ENCODE measurements at places on chromosomes 5 and 9.

DNA sequence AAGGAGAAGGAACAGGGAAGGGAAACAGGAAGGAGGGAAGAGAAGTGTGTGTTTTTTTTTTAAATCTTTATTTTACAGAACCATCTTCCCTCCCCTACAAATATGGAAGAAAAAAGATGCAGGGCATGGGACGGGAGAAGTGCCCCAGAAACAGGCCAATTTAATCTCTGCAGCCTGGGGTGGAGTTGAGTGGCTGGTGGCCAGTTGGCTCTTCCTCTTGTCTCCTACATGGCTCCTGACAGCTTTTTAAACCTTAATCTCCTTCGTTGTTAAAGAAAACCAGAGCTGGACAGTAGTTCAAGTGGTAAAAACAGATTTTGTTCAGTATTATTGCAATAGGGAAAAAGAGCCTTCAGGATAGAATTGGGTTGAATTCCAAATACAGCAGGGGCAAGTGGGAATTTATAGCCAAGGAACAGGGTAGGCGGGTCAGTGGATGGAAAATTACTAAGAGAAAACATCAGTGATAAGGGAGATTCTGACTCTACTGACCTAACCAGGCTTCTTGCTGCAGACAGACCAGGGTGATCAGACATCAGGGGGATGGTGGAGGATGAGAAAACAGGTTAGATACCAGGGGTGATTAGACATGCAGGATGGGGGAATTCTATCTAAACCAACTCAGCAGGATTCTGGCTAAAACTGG, 125.1 kb upstream of the CLINT1 start:
- DNase-seq = no peak

- no peak for DNase-seq
Observed at GRCh38 chr5:61273279-61273975, 58.6 kb upstream of the ZSWIM6 start.

DNA sequence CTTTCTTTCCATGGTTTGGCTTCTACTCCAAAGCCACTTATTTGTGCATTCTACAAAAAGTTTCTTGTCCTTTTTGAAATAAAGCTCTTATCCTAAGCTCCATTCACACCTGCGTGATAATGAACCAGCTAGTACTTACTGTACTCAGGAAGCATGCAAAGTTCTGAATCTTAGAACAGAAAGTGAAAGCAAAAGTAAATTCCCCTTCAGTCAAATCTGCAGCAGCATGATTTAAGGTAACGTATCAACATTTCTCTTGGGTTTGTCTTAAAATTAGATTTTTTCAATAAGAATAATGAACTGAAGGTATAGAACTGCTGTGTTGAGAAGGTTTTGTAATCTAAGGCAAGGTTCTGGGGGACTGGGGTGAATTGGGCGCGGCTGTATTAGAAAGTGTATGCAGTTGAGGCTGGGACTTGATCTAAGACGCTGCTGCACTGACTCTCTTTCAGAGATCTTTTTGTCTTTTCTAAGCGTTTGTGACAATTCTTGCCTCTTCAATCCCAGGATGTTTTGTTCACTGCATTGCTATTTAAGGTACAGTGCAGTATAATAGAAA, at the start of gene ERAP2:
ERAP2 (plus strand) TSS at position 209 of the 559 bp plus-strand sequence. CDS start 3,186 bp downstream, outside the sequence.
- no peak for DNase-seq

- no peak for DNase-seq
Observed at GRCh38 chr9:107029146-107029545, 166.2 kb downstream of the ZNF462 start.

DNA sequence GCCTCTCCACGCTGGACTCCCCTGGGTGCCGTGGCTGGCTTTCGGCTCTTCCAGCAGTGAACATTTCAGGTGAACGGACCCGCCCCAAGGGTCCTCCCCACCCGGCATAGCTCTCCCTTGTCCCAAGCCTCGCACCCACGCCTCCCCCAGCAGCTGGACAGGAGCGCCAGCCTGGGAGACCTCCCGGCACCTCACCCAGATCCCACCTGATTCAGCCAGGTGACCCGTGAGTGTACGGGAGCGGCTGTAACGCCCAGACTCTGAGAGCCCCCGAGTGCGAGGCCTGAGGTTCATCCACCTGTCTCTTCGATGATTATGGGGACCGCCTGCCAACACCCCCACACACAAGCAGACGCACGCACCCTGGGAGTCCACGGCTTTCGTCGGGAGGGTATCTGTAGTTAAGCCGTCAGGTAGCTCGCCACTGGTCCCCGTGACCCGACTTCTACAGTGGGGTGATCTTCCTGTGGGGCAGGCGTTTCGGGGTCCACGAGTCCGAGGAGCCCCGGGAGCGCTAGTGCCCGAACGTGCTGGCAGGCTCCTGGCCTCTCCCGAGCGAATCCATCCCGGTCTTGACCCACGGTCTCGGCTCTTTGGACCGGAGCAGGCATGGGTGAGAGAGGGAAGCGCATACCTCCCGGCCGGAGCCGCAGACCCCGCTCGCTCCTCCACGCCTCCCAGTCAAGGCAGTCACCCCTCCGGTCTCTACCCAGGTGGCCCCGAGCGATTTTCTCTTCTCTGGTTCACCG, 14.9 kb downstream of the TRIM7 start:
- no peak for DNase-seq

DNA sequence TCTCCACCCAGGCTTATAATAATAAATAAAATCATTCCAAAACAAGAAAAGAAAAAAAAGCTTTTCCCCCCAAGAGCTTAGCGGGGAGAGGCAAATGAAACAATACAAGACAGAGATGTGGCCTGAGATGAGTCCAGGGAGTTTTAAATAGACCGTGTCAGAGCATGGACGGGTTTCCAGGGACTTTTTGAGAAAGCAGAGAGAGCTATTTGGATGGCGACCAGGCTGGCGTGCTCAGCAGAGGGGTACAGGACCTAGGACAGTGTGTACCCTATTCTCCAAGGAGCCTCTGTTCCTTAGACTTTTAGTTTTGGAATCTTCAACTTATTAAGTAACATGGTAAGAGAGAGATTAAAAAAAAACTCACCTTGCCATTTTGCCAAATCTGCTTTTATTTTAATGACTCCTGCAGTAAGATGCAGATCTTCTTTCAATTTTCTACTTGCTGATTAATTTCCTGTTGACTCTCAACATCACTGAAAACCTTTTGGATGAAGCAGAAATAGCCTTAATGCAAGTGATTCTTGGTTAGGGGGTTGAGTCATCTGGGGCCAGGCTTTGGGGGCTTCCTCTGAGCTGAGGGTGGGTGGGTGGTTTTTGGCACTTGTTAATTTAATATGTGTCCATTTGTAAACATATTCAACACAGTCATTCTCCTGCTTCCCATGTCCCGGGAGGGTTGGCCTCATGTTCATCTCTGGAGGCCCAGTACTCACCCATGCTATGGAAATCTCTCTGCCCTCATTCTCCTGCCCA, 49.6 kb upstream of the OSMR start:
- no peak for DNase-seq

- no peak for DNase-seq
Observed at GRCh38 chr5:1931604-1932231, 49.0 kb upstream of the IRX4 start.

- no peak for DNase-seq
Observed at GRCh38 chr5:14257995-14258403, 114.9 kb downstream of the TRIO start.

DNA sequence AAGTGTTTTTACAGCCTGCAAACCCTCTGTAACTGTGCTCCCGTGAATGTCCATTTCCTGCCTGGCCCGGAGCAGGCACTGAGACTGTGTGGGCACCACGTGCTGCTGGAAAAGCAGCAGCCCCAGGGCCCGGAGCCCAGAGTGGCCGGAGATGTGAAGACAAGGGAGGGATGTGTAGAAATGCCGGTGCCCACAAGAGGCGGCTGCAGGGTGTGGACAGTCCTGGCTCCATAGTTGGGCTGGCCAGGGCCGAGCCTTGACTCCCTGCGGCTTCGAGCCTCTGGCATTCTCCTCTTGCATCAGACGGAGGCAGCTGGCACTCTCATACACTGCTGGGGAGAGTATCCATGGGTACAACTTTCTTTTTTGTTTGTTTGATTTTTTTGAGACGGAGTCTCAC, 13.2 kb upstream of the GFPT2 start:
- DNase-seq = no peak

DNA sequence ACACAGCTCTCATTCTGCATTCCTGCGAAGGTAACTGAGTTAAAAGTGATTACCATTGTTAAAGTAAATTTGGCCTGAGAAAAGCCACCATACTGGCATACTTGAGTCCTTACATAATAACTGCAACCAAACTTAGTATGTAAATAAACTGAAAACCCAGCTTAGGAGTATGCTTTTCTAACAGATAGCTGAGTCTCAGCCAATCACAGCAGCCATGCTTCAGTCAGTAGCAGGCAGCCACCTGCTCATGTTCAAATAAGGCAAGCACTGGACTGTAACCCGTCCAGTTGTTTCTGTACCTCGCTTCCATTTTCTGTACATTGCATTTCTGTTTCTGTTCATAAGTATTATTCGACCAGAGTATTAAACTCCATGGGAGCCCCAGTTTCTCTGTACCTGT, 58.6 kb downstream of the GCNT4 start:
- no peak for DNase-seq

- no peak for DNase-seq
Observed at GRCh38 chr5:76625087-76625815, 2.0 kb upstream of the F2RL2 start.

DNA sequence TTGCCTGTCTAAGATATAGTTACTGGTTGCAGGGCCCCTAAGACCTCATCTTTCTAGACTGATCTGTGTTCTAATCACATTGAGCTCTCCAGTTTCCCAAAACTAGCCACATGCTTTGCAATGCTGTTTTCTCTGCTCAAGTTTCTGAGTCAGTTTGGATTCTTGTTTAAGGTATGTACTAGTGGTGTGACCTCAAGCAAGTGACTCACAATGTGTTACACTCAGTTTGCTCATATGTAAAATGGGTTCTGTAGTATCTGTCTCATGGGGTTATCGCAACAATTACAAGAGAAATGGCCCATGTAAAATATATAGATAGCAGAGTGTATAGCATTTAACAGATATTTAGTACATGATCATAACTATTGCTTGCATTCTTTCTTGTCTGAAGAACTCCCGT, 153.1 kb upstream of the ELL2 start:
- no peak for DNase-seq

DNA sequence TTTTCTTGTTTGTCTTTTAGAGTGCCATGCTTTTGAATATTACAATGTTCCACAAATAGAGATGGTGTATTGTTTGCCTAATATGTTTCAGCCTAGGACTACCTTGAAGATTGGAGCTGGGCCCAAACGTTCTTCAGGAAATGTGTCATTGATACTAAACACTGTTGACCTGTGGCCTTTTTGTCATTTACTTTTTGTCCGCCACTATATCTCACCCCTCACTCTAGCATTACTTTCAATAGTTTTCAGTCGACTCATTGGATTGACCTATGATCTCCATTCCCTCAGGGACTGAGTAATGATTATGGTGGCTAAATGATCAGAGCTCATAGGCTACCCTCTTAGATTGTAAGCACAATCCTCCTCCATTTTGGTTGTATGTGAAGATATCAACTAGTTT, 115.8 kb downstream of the NUDT12 start:
- no peak for DNase-seq

GRCh38 chr5:160438316-160439204, 16.9 kb downstream of the PTTG1 start:
- DNase-seq = no peak

DNA sequence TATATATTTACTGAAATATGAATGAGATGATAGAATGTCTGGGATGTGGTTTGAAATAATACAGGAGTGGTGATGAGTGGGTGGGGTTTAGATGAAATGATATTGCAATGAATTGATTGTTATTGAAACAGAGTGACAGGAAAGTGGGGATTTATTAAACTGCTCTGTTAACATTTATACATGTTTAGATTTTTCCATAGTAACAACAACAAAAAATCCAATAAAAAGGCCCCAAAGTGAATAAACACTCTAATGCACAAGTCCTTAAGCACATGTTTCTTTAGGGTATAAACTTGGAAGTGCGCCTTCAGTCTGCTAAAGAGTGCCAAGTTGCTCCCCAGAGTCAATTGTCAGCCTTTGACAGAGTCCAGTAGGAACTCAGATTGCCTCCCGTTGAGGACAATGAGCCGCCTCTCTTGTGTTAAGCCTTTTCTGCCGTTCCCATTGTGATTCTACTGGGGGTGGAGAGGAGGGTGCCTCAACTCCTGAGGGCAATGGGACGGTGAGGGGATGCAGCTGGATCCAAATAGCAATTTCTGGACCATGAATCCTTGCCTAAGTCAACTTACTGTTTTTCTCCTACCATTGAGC, 112.3 kb downstream of the SLC28A3 start:
- no peak for DNase-seq

- no peak for DNase-seq
Observed at GRCh38 chr5:151692312-151692711, 5.6 kb upstream of the SPARC start.

GRCh38 chr5:38265546-38266179, 7.3 kb downstream of the EGFLAM start:
- DNase-seq = no peak

- no peak for DNase-seq
Observed at GRCh38 chr5:17180864-17181723, 36.3 kb upstream of the BASP1 start.

GRCh38 chr5:170070556-170071412, 34.9 kb upstream of the FOXI1 start:
- DNase-seq = no peak

GRCh38 chr5:10140195-10140973, 109.3 kb downstream of the ATPSCKMT start:
- DNase-seq = no peak

- DNase-seq = no peak
Observed at GRCh38 chr5:124580512-124580911, 165.9 kb downstream of the ZNF608 start.

- no peak for DNase-seq
Observed at GRCh38 chr9:137688725-137689124, 69.9 kb downstream of the EHMT1 start.

- no peak for DNase-seq
Observed at GRCh38 chr5:131747180-131748105, 49.4 kb downstream of the FNIP1 start.

- no peak for DNase-seq
Observed at GRCh38 chr5:4361753-4362152, 766.1 kb downstream of the IRX1 start.

GRCh38 chr5:13658761-13659160, 285.7 kb downstream of the DNAH5 start:
- no peak for DNase-seq

GRCh38 chr9:88922091-88922490, 69.2 kb upstream of the S1PR3 start:
- no peak for DNase-seq

- no peak for DNase-seq
Observed at GRCh38 chr9:99085949-99086948, 18.7 kb upstream of the TGFBR1 start.

Measured in NCI-H2081 treated with DMSO at 0.1 percent for 48 hours (cell line).